ENCODE measurements at places on chromosomes 7 and 10.

DNA sequence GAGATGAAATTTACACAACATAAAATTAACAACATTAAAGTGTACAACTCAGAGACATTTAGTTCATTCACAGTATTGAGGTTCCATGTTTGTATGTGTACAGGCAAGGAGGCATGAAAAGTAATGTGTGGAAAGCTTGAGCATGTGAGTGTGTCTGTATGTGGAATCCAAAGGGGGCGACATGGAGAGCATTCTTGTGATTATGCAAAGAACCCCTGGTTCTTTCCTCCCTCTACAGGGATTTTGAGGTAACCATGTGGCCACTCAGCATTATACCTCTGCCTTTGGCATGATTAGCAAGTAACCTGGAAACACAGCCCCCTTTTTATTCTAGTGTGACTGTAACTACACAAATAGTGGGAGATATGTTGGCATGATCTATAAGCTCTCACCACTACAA lies 21.0 kb downstream of the OR2F1 start:
- DNase-seq = no peak

GRCh38 chr7:127794136-127794535 lies 142.1 kb downstream of the SND1 start:
- DNase-seq = no peak

DNA sequence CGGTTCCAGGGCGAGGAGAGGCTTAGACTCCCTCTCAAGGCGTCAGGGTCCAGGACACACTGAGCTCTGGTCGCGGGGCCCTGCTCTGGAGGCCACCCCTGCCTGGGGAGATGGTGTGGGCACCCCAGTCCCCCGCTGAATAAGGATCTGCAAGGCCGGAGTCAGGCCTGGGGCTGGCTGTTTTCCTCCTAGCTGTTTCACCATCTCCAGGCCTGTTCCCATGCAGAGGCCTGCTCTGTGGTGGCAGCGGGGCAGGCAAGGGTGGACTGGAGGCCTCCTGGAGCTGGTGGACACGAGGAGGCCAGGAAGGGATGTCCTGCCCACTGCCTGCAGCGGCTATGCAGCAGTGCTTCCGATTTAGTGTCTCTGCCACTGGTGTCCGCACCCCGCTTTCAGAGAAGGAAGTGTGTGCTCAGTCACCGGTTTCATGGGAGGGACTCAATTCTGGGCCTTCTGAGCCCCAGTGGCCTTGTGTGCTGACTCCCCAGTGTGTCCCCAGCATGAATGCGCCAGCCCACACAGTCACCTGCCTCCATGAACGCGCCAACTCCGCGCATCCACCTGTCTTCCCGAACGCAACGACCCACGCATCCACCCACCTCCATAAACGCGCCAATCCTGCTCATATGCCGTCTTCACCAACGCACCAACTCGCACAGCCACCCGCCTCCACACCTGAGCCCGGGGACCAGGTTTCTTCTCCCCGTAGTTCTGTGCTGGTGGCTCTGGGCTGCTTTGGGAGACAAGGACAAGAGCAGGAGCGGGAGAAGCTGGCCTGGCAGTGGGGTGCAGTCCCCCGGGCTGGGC lies 14.5 kb upstream of the GPR146 start:
- no peak for DNase-seq

- no peak for DNase-seq
Observed at GRCh38 chr10:27815846-27816245, 70.2 kb upstream of the MKX start.

DNA sequence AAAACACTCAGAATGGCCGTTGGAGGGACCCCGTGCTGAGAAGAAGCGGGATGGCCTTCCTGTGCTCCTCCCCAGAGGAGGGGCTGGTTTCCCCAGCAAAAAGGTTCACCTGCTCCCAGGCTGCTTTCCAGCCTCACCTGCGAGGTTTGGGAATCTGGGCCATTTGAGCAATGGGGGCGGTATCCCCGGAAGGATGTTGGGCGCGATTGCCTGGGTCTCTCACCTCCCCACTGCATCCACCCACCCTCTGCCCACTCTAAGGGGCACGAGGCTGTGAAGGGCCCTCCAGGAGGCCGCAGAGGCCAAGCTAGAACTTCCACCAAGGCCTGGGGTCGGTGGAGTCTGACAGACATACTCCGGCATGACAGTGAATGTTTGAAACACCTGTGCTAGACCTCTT lies 147.6 kb downstream of the PAXIP1 start:
- no peak for DNase-seq

GRCh38 chr10:103871006-103871405 lies 15.6 kb upstream of the SH3PXD2A start:
- no peak for DNase-seq

DNA sequence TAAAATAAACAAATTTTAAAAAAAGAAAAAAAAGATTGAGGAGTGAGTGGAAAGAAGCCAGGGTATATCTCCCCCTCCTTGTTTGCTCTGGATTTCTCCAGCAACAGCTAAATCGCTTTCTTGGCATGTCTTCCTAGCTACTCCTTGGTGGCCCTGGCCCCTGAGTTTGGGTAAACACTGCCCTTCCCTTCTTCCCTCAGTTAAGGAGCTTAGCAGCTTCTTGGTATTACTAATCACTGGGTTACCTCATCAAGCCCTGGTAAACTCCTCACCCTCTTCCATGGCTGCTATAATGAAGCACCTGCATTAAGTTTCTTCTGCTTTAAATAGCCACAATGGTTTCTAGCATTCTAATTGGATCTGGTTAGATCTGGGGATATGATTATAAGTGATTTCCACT lies 269.8 kb downstream of the FZD1 start:
- DNase-seq = no peak

DNA sequence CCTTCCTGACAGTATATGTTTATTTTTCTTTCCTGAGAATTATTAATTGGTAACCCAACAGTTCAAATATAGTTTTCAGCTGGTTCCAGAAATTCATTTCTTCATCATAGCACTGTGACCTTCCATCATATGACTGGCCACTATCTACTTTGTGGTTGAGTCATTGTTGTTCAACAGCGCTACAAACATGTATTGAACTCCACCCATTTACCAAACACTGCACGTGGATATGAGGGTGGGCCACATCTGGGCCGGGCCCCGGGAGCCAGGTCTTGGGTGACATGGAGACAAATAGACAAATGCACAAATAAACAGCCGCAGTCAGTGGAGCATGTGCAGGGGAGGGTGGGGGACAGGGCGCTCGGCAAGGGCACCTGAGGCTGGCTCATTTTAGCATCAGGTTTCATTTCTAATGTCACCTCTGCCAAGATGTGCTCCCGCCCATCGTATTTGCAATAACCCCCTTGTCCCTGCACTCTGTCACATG lies 24.0 kb upstream of the EEPD1 start:
- no peak for DNase-seq

DNA sequence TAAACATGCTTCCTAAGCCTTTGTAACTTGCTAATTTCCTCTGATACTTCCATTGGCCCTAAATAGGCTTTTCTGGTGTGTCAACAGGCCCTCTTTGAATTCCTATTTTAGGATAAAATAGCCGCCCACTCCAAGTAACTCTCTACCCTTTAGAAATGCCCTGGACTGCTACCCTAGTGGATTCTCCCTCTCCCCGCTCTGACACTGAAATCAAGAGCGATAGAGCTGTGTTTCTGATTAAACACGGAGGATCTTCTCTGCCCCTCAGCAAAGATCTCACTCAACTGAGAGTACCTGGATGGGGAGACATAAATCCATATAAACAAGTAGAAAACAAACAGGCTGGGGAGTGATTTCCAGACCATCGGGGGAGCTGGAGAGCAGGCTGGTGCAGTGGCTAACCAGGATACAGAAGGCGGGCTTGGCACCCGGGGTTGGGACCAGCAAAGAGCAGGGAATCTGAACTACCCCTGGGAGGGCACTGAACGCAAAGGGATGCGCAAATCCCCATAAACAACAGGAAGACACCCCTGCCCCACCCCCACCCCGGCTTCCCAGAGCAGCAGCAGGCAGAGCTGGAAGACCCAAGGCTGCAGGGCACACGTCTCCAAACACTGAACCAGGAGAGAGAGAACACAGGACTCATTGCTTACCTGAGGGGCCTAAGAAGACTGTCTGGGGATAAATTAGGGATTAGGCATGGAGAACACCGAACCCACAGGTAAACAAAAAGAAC lies 2.5 kb downstream of the ASB13 start:
- DNase-seq = no peak

DNA sequence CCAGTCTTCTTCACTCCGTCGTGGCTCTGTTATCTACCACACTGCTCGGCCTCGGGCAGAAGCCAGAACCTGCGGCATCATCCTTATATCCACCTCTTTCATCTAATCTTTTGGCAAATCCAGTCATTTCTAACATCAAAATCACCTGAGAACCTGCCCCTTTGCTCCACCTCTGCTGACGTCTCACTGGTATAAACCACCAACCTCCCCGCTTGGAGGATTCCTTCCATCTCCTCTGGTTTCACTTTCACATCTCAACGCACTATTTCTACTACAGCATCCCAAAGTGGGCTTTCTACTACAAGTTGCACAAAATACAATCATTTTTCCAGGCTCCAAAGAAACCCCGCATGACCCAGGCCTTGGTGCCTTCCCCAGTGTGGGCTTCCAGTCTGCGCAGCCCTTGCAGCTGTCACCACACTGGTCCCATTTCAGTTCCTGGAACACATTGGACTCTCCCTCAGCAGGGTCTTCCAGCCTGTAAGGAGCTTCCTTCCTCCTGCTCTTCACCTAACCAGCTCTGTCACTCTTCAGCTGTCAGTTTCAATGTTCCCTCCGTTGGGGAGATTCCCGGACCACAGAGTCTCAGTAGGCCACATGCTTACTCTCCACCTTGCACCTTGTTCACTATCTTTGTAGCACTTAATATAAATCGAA lies 85.0 kb downstream of the PRKCQ start:
- DNase-seq = no peak

GRCh38 chr10:70093335-70093944 lies 39.2 kb downstream of the AIFM2 start:
- DNase-seq = no peak

DNA sequence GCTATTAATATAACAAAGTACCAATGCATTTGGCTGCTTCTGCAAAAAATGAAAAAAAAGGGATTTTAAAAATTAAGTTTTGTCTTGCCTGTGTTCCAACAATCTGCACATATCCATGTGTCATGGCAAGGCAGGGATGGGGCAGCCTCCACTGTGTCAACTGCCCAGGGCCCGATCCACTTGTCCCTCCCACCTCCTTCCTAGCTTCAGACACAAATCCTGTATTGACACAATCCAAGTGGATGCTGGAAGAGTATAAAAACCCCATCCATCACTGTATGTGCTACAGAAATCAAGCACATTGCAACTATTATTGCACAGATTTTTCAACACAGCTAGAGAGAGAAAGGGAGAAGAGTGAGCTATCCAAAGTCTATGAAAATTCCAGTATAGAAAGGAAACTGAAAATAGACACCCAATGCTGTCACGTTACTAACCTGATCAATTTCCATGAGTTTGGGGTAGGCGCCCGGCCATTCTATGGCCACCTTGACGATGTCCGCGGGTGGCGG lies 106.4 kb downstream of the ELMO1 start:
- no peak for DNase-seq

GRCh38 chr10:123998197-123999141 lies 94.9 kb downstream of the CHST15 start:
- no peak for DNase-seq

DNA sequence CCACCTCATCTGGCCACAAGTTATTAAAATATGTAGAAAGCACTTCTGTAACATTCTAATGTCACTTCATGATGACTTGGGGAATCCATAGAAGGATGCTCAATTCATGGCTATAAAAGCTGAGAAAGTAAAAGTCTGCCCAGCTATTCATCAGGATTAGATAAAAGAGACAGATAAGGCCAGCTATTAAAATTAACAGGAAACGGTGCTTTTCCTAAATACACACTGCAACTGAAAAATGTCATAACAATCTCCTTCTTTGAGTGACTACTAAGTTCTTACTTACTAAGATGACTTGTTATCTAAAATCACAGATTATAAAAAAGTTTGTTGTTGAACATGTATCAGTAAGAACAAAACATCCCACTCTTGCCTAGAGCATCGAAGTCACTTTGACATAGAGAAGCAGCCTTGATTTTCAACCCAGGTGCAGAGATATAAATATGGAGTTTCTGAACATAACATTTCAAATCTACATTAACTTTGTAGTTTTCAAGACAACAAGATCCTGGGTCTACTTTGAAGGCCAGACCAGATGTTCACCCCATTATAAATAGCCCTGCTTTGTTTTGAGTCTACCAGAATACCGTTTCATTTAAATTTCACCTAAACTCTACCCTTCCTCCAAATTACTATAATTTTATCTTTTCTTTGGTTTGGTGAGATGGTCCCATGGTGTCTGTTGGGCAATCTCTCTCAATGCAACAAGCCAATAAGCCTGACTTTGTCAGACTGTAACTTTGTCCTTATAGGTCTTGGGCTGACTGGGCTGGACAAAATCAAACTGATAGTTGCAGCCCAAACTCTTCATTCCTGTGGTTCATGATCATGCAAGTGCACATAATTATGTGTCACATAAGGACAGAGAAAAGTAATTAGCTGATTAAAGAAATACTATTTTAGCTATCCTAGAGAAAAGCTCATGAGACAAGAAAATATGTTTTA lies 24.0 kb downstream of the HYCC1 start:
- no peak for DNase-seq

DNA sequence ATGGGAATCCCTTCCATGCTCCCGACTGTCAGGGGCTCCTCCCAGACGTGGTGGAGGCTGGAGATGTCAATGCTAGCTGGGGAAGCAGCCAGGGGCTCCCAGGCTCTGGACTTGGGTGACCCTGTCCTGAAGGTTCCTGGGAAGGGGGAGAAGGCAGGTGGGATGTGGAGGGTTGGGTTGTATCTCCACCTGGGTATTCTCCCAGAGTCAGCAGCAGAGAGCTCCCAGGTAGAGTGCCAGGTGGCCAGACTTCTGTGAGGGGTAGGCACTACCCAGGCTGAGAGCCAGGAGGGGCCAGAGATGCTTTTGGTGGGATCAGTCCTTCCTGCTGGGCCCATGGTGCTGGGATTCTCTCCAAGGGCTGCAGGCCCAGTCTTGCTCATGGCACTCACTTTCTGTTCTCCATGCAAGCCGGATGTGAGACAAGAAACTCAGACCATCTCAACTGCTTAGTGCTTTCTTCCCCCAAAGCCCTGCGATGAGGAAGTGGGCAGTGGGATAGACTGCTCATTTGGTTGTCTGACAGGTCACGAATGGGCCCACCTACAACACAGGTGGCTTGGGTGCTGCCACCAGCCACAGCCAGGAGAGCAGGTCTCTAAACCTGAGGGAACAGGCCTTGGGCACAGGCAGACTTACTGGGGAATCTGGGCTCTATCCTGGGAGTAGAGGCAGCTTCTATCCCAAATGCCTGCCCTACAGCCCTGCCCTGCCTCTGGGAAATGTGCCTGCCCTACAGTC lies 52.5 kb upstream of the CAMK2B start:
- DNase-seq = no peak

GRCh38 chr10:78190051-78190825 lies 156.6 kb downstream of the RPS24 start:
- no peak for DNase-seq

DNA sequence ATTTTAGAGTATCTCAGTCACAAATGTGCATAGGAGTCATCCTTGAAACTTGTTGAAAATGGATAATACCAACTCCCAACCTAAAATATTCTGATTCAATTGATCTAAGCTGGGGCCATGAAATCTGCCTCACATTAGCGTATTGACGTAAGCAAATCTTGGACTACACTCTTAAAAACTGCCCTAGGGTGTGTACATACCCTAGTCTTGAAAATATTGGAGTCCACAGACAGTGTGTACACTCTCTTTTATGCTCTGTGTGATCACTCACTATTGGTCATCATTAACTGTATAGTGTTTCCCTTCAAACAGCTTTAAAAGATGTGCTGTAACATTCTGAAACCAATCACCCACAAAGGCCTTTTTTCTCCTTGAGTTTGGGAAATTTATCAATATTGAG lies 102.9 kb upstream of the FERD3L start:
- no peak for DNase-seq

GRCh38 chr10:33715303-33715975 lies 381.0 kb upstream of the NRP1 start:
- no peak for DNase-seq

All from cortex of kidney (tissue), 1 donor.